ENCODE measurements at places on chromosomes 6 and 20.

- no peak for DNase-seq
Observed at GRCh38 chr20:22385602-22386305, 198.6 kb downstream of the FOXA2 start.

- no peak for DNase-seq
Observed at GRCh38 chr6:24403501-24403824, 727 bp downstream of the MRS2 start.

GRCh38 chr6:143746202-143747119 lies 68.7 kb downstream of the PHACTR2 start:
- DNase-seq: no peak

- no peak for DNase-seq
Observed at GRCh38 chr20:61447952-61448351, 195.9 kb downstream of the CDH4 start.

GRCh38 chr6:163500105-163500504 lies 85.6 kb downstream of the QKI start:
- DNase-seq: no peak

GRCh38 chr6:127119102-127120022 lies 891 bp downstream of the RSPO3 start:
- DNase-seq: no peak

DNA sequence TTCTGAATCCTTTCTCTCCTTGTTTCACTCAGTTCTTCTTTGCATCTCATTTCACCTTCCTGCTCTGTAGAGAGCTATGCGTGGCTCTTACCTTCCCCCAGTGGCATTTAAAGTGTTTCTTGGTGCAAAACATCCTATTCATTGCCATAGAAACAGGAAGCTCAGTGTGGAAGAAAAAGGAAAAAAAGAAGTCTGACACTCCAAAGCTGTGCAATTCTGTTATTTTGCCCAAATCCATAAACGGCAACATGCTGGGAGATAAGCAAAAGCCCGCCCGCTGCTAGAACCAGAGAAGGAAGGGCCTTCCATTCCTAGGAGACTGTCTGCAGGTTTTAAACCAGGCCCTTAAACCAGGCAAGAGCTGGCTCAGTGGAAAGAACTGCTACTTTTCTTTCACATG lies 247.1 kb downstream of the HIVEP2 start:
- no peak for DNase-seq

- no peak for DNase-seq
Observed at GRCh38 chr6:33929575-33930288, 125.9 kb upstream of the MLN start.

- DNase-seq: peak; percentile 74
Observed at GRCh38 chr6:111483736-111484632, 966 bp upstream of the REV3L start.

GRCh38 chr6:129536271-129536670 lies 173.7 kb downstream of the ARHGAP18 start:
- DNase-seq: no peak

DNA sequence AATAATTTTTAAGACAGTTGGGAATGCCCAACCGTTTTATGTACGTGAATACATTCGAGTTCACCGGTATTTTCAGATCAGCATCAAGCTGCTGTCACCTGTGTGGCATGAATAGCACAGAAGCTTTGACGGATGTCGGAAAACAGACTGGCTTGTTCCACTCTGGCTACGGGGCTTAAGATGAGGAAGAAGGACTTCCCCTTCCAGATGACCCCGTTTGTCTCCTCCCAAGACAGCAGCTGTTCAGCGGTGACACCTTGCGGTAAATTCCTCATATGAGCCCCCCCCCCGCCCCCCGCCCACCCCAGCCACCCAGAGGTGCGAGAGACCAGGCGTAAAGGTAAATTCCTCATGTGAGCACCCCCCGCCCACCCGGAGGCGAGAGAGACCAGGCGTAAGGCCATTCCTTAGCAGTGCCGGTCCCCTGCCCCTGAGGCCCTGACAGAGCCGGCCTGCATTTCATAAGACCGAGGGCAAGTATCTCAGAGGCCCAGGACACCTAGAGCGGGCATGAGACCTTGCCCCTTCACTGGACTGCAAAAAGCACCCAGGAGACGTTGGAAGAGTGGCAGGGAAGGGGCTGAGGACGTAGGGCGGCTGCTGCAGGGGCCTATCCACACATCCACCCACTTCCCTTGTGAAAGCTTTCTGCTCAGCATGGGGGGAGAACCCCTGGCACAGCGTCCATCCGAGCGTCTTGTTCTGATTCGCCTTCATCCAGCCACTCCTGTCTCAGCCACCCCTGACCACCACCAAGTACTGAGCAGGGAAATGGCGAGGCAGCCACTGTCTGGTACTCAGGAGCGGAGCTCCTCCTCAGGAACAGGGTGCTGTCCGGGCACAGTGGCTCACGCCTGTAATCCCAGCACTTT lies 7.3 kb upstream of the PCMTD2 start:
- no peak for DNase-seq

- no peak for DNase-seq
Observed at GRCh38 chr6:109055771-109056235, 38.8 kb downstream of the SESN1 start.

GRCh38 chr20:10670501-10671220 lies 3.1 kb downstream of the JAG1 start:
- no peak for DNase-seq

- DNase-seq: no peak
Observed at GRCh38 chr6:143901885-143902750, 37.8 kb downstream of the ZC2HC1B start.

DNA sequence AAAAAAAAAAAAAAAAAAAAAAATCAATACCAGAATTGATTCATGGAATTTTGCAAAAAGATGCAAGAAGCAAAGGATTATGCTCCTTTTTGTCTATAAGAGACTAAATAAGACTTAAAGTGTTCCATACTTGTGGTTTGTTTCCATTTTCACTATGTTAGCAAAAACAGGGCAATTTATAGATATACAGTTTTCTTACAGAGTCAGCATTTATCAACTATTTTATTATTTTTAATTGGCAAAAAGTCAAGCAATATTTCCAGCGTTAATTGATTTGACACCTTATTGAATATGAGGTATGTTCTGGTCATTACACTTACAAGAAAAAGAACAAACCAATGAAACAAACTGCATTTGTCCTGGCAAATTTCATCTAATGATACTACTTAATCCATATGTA lies 5.4 kb upstream of the SGK1 start:
- DNase-seq: no peak

GRCh38 chr20:4091490-4092479 lies 76.4 kb upstream of the RNF24 start:
- peak; percentile 30 for DNase-seq

GRCh38 chr20:57480444-57481160 lies 44.3 kb downstream of the CTCFL start:
- no peak for DNase-seq

DNA sequence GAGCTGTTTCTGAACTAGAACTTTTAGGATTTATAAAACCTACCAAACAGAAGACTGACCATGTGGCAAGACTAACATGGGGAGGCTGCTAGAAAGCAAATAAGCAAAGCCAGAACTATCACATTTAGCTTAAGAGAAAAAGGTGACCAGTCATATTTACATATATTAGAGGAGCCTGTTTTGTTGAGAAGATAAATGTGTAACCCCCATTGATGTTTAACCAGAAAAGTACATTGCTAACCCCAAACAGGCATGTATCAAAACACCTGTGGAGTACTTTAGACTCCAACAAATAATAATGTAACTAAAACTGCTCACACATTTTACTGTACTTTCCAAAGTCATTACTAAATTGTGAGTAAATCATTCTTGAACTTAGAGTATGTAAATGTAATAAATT lies 35.0 kb downstream of the AKIRIN2 start:
- DNase-seq: no peak

DNA sequence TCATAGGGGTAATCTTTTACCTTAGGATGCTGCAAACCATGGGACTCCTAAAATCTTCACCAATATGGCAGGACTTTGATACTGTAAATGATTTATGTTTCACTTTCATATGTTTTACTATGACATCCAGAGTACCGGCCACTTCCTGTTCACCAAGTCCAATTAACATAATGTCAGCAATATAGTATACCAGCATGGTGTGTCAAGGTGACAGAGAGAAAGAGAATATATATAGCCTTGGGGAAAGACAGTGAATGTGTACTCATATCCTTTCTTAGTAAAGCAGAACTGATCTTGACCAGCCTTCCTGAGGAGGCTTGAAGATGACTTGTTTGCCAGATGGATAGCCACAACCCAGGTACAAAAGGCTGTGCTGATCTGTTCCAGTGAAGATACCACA lies 127.9 kb downstream of the NRN1 start:
- DNase-seq: no peak

- no peak for DNase-seq
Observed at GRCh38 chr20:41638456-41638855, 20.3 kb upstream of the CHD6 start.

DNA sequence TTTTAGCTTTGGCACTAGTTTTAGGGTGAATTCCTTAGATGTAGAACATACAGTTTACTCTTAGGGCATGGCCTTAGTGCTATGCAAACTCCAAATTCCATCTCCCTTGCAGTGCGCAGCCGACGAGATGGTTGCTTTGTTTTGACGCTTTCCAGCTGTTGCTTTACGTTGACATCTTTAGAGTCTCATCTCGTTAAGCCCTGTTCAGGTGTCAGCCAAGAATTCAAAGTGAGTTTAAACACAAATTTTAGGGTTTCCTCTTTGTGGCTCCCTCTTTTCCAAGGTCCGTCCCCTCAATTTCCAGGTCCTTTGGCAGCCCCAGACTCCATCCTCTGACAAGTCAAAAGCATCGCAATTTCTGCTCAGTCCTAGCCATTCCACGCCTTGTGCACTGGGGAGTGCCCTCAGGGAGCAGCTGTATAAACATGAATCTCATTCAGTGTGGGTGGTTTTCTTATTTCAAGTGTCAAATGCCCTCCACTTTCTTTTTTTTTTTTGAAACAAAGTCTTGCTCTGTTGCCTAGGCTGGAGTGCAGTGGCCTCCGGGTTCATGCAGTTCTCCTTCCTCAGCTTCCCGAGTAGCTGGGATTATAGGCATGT lies 14.1 kb upstream of the MAK start:
- DNase-seq: no peak

All from stimulated activated CD4-positive, alpha-beta T cell treated with anti-CD3 and anti-CD28 coated beads, Interleukin-12 subunit alpha, Interleukin-12 subunit beta, amount 100 ng/mL, for 4 hours (primary cell).